ENCODE measurements at places on chromosomes 11 and 22. TPM values are rescaled to one million over a fixed set of nuclear protein-coding genes. Genes with fewer than 3 reads are reported as not detected.

PLA2G3 gene
- not detected for total RNA-seq

MMP13 gene
- total RNA-seq, result not detected

MPZL3 gene
- total RNA-seq, result 20.0 TPM

IGSF22 gene
- not detected for total RNA-seq

CEP126 gene
- 52.5 TPM for total RNA-seq

GRCh38 chr22:29339381-29340235, 24.1 kb upstream of the RASL10A start:
- no peak for DNase-seq

DNA sequence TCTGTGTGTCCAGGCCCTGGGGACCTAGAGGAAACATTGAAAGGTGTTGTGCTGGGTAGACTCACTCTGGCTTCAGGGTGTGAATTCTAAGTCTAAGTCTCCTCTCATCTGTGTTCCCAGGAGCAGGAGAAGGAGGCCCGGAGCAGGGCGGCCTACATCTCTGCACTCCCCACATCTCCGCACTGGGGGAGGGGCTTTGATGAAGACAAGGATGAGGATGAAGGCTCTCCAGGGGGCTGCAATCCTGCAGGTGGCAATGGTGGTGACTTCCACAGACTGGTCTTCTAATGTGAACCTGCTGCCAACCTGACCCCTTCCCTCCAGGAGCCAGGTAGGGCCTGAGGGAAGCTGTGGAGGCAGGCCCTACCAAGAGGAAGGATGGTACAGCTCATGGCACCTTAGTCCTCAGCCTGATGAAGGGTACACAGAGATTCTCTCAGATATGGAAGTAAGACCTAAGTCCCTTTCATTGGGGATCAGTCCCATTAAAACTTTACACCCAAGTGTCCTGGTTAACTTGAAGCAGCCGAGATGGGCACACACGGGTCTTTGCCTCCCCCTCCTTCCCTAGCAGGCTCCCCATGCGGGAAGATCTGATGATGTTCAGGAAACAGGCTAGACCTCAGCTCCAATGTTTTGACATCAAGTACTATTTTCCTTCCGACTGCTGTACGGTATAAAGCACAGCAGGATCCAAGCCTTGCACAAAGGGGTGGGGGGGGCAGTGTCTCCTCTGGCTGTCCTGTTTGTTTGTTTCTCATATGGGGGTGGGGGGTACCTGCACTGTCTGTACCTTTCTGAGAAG, 25.0 kb downstream of the USP35 start:
- no peak for DNase-seq

- no peak for DNase-seq
Measured at GRCh38 chr22:36758792-36759271, 17.1 kb downstream of the IFT27 start.

- DNase-seq, result peak; percentile 69
Measured at GRCh38 chr11:112523477-112523876, 262.8 kb upstream of the PLET1 start.

- DNase-seq, result no peak
Measured at GRCh38 chr11:2751523-2752203, 51.9 kb upstream of the KCNQ1OT1 start.

Measured in stomach (tissue), 19 donors.